ENCODE measurements at places on chromosomes 6 and 20.

DNA sequence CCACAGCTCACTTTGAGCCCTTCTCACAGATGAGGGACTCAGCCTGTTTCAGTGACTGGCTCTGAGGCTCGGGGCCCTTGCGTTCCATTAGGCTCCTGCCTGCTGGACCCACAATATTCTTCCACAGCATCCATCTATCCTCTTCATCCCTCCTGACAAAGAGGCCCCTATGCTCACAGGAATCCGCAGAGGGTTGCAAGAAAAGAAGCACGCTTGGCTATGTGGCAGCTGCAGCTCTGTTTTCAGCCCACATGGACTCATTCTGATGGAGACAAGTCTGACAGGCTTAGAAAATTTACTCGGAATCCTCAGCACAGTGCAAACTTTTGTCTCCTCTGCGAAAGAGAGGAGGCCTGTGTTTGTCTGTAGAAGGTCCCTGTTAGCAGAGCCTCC lies 207.5 kb downstream of the SYNDIG1 start:
- no peak for DNase-seq

- DNase-seq = no peak
Measured at GRCh38 chr6:169943241-169944060, 192.0 kb downstream of the ERMARD start.

DNA sequence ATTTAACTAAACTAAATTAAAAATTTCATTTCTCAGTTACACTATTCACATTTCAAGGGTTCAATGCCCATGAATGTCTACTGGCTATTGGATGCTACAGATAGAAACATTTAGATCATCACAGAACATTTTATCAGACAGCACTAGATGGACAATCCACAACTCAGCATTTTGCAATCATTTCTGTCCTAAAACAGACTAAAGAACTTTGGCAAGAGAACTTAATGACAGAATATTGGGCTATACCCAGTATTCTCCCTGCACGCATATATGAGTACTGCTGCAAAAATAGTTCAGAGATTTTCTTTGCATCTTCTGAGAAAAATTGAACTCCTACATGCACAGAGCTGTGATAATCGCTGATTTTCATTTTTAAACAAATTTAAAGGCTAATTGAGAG lies 36.1 kb upstream of the FBXO30 start:
- DNase-seq = no peak

DNA sequence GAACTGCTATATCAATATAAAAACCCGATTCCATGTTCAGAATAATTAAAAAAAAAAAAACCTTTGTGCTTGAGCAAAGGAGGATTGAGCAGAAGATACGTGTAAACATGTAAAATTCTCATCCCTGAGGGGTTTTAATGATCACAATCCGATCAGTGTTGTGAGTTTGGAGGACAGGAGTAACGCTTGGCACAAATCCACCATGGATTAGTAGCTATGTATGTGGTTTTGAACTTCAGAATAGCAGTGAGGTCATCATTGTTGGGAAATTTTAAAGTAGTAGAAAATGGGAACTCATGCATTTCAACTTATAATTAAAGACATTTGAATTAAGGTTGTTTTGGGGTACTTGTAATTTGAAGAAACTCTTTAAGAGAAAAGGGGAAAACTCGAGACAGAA lies 203.2 kb downstream of the RPS12 start:
- DNase-seq = no peak

DNA sequence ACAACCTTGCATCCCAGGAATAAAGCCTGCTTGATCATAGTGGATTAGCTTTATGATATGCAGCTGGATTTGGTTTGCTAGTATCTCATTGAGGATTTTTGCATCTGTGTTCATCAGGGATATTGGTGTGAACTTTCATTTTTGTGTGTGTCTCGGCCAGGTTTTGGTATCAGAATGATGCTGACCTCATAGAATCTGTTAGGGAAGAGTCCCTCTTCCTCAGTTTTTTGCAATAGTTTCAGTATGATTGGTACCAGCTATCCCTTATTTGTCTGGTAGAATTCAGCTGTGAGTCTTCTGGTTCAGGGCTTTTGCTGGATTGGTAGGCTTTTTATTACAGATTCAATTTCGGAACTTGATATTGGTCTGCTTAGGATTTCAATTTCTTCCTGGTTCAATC lies 132.5 kb downstream of the ZFAND3 start:
- no peak for DNase-seq

GRCh38 chr6:160883999-160884398 lies 107.6 kb upstream of the MAP3K4 start:
- DNase-seq = no peak

GRCh38 chr6:142819603-142820337 lies 125.2 kb downstream of the HIVEP2 start:
- DNase-seq = peak; percentile 56

- DNase-seq = no peak
Measured at GRCh38 chr6:105810922-105811482, 275.1 kb upstream of the PRDM1 start.

DNA sequence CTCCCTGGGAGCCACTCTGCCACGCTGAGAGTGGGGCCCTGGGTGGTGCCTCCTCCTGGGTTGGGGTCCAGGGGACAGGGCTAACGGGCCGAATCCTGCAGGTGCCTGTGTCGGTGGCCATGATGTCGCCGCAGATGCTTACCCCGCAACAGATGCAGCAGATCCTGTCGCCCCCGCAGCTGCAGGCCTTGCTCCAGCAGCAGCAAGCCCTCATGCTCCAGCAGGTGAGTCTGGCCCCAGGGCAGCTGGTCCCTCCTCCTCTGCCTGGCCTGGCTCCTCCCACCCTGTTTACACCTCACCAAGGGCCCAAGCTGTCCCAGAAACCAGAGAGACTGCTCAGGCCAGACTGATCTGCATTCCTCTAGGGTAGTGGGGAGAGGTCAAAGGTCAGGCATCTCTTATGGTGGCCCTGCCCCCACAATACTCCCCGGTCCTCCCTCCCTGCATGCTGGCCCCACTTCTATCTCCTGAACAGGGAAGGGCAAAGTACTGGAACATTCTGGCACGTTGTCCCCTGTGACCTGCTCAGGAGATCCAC lies 38.6 kb downstream of the FOXP4 start:
- no peak for DNase-seq
